ENCODE measurements at places on chromosomes 4 and X. TPM values are rescaled to one million over a fixed set of nuclear protein-coding genes. Genes with fewer than 3 reads are reported as not detected.

Gene SH3D19
- 4.3 TPM for total RNA-seq

Gene GLUD2
- total RNA-seq, result 2.1 TPM

Gene AGTR2
- not detected for total RNA-seq

Gene PTCHD1
- total RNA-seq, result under 0.01 TPM

Gene DOK7
- not detected for total RNA-seq

DNA sequence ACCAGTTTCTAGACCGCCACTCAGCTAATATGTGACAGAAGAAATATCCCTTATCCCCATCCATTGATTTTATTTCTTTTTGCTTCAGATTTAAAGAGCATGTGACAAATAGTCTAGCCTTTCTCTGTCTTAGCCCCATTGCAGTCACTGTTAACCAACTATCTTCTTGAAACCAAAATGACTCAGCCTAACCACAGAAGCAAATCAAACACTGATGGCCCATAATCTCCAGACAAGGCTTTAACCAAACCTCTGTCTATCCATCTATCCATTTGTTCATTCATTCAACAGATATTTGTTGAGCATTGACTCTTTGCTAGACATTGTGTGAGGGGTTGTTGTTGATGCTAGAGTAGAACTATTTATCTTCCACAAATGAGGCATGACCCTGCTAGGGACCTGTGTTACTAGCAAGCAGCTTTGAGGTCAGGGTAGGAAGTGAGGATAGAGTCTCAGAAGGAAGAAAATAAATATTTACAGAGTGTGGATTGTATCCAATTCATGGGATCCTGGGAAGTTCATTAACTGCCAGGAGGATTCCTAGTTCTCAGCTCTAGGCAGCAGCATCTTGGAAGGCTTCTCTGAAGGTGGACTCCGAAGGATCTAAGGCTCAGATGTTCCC lies 22.5 kb downstream of the HNRNPH2 start:
- peak; percentile 63 for DNase-seq

DNA sequence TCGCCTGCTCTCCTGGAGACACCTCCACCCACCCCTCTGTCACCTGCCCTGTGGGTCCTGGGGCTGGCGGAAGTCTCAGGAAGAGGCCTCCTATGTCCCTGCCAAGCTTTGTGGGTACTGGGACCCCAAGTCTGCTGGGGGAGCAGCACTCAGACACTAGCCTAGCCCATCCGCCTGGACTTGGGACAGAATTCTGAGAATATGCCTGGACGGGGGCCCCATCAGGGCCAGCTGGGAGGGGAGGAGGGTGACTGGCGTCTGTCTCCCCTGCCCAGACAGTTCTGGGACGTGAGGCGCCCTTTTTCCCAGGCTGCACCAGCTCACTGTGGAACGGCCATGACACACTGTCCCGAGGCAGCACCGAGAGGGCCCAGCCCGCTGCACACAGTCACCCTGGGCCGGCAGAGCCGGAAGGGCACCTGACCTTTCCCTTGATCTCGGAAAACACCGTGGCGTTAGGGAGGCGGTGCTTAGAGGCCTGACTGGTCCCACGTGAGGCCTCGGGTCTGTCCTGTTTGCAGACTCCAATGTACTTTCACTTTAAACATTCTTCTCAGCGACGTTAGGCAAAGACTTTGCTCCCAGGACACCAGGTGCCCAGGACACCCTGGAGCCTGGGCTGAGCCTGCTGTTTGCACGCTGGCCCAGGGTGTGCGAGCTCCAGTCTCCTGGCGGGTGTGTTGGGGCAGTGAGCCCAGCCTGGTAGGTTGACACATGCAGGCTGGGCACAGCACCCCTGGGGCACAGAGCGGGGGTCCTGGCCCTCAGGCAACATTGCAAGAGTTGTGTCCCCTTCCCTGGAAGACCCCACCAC lies 700 bp downstream of the SLC26A1 start:
- no peak for DNase-seq

GRCh38 chrX:46279925-46280313 lies 265.3 kb downstream of the ZNF674 start:
- DNase-seq, result peak; percentile 74

DNA sequence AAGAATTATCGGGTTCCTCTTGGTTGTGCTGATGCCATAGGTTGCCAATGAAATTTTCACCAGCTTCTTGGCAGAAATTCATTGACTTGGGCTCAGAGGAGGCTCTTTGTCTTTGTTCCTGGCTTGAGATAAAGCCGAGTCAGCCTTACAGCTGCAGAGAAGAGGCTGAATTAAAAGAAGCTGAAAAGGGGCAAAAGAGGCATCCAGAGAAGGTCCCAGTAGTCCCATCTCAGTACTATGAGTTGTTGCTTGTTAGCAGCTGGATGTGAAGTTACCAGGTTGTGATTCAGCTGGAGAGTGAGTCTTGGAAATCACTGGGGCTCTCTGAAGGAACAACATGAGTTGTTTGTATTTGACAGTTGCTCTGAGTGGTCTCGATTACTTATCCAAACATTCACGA lies 59.7 kb downstream of the SMAD1 start:
- DNase-seq, result no peak

GRCh38 chr4:140269369-140269768 lies 104.1 kb upstream of the SCOC start:
- DNase-seq, result no peak

DNA sequence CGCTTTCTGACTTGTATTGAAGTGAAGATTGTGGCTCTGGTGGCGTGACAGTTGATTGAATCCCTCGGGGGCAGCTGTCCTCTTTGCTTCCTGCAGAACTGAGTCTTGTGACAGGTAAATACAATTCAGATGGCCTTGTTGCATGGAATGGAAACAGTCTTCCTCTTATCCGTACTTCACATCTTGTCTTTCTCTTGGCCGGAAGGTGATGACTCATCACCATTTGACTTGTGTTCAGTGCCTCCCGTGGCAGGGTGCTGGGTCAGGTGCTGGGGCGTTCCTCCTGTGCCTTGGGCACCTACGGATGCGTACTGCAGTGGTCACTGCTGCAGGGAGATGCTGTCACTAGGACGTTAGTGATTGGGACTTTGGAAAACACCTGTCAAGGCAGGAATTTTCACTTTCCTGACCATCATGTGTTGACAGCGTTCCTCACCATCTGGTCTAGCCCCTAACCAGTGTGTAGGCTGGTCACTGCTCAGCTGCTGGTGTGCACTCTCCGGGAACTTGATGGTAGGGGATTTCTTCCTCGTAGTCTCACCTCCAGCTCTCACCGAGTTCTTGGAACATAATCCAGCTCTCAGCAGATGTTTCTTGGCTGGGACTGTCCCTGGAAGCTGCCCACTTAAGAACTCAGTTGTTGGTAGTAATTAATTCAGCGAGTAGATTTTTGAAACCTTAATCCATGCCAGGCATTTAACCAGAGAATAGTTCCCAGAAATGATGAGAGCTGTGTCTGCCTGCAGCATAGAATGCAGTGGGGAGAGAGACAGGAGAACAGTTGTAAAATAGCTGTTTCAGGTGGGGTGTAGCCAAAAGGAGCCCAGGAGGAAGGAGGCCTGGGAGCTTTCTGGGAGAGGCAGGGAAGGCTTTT lies 7.2 kb downstream of the TBC1D14 start:
- peak; percentile 74 for DNase-seq

DNA sequence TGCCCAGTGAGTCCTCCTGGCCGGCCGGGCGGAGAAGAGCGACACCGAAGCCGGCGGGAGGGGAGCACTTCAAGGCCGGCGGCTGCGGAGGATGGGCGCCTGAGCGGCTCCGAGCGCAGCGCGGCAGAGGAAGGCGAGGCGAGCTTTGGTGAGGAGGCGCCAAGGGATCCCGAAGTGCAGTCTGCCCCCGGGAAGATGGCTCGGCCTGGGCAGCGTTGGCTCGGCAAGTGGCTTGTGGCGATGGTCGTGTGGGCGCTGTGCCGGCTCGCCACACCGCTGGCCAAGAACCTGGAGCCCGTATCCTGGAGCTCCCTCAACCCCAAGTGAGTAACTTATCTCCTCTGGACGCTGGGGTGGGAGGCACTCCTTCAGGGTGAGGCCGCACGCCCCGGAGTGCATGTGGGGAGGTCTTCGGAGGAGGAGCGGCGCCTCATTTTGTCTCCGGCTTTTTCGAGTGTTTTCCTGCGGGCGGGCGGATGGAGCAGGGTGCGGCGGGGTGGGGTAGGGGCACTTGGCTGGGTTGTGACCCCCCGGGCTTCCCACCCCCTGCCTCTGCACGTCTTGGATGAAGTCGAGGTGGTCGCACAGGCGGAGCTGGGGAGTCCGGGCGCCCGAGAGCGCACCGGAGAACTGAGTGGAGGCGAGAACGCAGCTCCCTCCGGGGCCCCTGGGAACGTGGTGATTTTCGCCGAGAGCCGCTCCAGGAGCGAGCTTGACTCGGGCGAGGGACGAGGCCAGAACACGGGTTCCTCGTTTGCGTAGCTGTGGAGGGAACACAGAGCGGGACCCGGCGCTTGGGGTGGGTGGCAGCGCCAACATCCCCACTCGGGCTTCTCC lies 979 bp downstream of the EFNB1 start:
- DNase-seq, result peak; percentile 31

DNA sequence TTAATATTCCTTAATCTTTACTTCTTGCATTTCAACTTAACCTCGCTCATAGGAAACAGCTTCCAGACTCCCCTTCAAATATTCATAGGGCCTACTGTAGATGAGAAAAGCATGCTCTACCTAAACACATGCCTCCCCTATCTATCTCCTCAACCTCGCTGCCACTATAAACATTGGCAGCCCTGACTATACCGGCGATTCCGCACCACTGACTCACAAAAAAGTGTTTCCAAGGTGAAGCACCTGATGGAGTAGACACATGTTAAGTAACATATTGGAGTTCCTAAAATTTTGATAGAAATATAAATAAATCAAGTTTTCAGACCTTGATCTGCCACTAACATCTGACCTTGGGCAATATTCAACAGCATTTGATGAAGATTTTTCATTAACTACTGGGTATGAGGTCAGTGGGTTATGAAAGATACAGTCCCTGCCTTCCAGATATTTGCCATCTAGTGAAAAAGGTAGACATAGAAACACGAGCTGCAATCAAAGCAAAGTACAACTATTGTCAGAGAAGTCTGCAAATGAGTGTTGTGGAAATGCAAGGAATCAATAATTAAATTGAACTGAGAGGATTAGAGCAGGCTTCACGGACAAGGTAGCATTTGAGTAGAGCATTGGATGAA lies 184.2 kb downstream of the MAML3 start:
- no peak for DNase-seq

GRCh38 chrX:141960578-141960977 lies 56.9 kb downstream of the MAGEC1 start:
- no peak for DNase-seq

GRCh38 chrX:1531096-1531890 lies 5.7 kb downstream of the P2RY8 start:
- DNase-seq, result no peak

DNA sequence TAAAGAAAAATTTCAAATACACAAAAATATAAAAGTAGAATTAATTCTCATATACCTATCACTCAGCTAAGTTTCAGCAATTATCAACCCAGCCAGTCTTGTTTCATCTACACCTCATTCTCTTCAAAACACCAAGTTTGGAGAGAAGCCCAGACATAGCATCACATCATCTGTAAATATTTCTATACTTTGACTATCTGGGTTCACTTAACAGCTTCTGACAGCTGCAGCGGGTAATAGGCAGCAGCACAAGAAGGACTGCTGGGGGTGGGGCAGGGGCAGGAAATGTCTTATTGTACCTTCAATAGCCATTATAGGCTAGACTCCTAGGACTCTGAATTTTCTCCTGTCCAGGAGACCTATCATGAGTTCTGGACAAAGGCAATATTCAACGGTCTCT lies 54.1 kb downstream of the PHF8 start:
- no peak for DNase-seq

DNA sequence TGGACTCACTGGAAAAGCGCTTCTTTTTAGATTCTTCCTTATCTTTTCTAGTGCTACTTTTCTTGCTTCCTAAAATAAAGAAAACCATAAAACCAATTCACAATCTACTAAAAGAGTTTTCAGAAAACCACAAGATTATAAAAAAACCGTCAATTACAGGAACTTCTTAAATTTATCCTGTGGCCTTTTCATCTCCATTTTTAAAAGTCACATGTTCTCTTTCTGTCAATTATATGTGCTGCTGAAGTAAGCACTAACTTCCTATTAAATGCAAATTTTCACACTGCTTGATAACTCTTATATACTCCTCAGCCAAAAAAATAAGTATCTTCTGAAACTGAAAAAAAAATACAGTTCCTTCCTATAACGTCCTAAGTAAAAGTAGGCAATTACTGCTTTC lies 32.8 kb downstream of the CENPC start:
- no peak for DNase-seq

DNA sequence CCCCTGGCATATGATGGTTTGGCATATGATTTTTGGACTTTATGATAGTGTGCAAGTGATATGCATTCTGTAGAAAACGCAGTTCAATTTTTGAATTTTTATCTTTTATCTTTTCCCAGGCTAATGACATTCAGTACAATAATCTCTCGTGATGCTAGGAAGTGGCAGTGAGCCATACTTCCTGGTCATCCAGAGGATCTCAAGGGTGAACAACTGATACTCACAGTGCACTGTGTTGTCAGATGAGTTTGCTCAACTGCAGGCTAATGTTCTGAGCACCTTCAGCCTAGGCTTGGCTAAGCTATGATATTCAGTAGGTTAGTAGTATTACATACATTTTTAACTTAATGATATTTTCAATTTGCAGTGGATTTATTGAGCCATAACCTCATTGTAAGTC lies 405.3 kb downstream of the PCDH7 start:
- no peak for DNase-seq

GRCh38 chrX:130485870-130486269 lies 84.1 kb downstream of the RBMX2 start:
- no peak for DNase-seq

DNA sequence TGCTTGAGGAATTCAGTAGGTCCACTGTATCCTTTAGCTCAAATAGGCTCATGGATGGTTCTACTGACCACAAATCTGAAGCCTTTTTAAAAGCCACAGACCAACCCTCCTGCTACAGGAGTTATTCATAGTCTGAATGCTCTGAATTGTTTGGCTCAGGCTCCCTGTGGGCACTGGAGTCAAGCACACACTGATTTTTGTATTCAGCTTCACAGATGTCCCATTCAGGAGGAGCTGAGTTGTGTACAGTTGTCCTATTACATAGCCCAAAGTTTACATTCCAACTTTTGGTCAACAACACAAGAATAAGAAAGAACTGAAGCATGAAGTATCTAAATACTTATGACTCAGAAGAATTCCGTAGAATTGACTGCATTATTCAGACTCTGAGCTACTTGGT lies 243.9 kb downstream of the UNC5C start:
- DNase-seq, result peak; percentile 47

DNA sequence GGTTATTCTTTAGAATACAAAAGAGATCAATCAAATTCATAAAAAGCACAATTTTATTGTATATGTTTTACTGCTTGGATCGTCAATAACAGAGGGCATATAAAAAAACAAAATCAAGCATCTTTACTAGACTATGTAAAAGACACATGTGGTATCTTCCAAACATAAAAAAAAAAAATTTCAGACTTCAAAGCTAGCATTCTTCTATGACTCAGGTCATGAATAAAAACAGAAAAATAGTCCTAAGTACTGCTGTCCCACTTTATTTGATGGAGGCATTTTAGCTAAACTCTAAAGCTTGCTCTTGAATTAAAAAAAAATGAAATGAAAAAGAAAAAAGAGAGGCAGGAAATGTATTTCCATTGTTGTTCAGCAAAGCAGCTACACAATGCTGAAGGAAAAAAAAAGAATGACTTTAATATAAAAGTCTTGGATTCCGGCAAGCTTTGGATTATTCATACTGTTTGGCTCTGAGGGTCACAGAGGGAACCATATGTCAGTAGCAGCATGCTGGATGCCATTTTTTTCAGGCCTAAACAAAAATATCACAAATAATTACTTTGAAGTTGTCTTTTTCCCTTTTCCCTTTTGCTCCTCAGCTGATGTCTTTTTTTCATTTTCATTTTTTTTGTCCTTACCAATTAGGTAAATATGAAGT lies 249.1 kb upstream of the DIAPH2 start:
- peak; percentile 18 for DNase-seq

Data from RPMI7951 (cell line).